ENCODE measurements at places on chromosomes 5 and 9.

DNA sequence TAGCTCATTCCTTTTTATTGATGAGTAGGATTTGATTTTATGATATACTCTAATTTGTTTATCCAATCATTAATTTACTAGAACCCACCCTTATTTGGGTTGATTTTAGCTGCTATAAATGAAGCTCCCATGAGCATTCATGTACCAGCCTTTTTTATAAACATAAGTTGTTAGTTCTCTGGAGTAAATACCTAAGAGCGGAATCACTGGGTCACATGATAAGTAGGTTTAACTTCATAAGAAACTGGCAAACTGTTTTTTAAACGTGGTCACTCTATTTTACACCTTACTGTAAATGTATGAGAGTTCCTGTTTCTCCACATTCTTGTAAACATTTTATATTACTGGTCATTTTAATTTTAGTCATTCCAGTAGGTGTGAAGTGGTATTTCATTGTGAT, 364.6 kb downstream of the NPR3 start:
- no peak for DNase-seq

DNA sequence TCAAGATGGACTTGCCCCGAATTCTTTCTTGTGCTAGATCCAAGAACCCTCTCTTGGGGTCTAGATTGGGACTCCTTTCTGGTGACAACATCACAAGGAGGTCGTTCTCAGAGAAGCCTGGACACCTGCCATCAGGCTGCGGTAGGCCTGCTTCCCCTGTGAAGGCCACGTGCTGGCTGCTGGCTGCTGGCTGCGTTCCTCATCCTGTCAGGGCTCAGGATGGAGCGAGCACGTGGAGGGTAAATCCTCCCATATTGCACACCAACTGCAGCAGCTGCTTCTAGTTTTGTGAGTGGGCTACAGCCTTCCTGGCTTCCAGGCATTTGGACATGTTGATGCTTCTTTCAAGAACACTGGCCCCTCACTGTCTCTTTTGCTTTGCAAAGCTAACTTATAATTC, 95.6 kb downstream of the HSPA4 start:
- no peak for DNase-seq

GRCh38 chr5:43422143-43422542, 10.0 kb upstream of the CCL28 start:
- no peak for DNase-seq

GRCh38 chr9:136044207-136044970, 50.7 kb downstream of the NACC2 start:
- DNase-seq: no peak

- no peak for DNase-seq
Observed at GRCh38 chr5:44225231-44226160, 163.7 kb downstream of the FGF10 start.

GRCh38 chr9:75109210-75109839, 21.0 kb downstream of the OSTF1 start:
- DNase-seq: no peak

GRCh38 chr5:149438711-149439132, 59.6 kb upstream of the IL17B start:
- no peak for DNase-seq

- DNase-seq: no peak
Observed at GRCh38 chr9:137017791-137018497, 10.1 kb downstream of the ABCA2 start.

DNA sequence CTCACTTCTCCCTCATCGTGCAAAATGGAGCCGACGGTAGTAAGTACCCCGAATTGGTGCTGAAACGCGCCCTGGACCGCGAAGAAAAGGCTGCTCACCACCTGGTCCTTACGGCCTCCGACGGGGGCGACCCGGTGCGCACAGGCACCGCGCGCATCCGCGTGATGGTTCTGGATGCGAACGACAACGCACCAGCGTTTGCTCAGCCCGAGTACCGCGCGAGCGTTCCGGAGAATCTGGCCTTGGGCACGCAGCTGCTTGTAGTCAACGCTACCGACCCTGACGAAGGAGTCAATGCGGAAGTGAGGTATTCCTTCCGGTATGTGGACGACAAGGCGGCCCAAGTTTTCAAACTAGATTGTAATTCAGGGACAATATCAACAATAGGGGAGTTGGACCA, 979 bp downstream of the PCDHGA12 start:
- no peak for DNase-seq

DNA sequence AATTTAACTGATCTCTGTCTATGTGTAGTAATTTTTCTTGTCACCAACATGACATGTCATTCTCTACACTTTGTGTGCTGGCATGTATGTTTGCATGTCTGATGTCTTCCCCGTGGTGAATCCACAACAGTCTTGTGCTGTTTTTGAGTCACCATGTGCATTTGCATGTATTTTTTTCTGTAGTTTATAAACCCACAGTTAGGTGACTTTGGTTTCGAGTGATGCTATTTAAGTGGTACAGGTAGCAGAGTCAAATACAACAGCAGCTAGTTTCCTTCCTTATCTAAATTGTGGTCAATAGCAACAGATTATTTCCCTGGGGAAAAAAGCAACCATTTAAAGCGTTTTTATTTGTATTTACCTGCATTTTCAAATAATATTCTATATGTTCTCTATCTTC, 89.9 kb upstream of the FSD1L start:
- no peak for DNase-seq

DNA sequence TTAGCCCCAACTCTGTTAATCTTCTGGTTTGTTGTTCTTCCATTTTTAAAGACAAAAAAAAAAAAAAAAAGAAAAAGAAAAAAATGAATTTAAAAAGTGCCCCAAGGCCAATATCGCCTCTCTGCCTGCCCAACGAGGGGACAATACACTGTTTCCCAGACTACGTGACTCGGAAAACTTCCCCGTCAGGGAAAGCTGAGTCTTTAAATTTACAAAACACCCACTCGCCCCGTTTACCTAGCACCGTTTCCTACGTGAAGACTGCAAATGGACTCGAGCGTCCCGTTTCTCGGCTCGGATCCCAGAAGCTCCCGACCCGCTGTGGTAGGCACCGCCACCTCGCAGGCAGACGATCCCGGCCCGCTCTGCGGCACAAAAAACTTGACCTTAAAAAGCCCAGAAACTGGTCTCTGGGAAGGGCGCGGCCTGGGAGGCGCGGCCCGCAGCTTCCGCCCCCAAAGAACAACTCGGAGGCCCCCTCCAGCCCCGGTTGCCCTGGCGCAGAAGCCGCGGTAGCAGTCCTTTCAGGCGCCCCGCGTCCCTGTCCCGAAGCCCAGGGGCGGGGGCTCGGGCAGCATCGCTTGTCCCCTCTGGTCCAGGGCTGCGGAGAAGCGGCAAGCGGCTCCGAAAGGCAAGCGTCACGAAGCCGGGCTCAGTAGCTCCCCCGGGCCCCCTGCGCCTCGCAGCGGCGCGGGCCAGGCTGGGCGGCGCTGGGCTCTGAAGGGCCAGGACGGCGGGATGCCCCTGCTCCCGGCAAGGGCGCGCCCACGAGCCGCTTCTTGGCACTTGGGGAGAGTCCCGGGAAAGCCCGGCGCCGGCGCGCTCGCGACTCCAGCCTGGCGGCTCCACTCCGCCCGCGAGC, at the start of gene GCNT4:
TSS of gene GCNT4 (minus strand) at position 367 of the 862 bp plus-strand sequence. CDS start 22,521 bp downstream, outside the sequence.
- peak; percentile 47 for DNase-seq

GRCh38 chr5:118919016-118919415, 69.3 kb downstream of the DTWD2 start:
- DNase-seq: no peak

DNA sequence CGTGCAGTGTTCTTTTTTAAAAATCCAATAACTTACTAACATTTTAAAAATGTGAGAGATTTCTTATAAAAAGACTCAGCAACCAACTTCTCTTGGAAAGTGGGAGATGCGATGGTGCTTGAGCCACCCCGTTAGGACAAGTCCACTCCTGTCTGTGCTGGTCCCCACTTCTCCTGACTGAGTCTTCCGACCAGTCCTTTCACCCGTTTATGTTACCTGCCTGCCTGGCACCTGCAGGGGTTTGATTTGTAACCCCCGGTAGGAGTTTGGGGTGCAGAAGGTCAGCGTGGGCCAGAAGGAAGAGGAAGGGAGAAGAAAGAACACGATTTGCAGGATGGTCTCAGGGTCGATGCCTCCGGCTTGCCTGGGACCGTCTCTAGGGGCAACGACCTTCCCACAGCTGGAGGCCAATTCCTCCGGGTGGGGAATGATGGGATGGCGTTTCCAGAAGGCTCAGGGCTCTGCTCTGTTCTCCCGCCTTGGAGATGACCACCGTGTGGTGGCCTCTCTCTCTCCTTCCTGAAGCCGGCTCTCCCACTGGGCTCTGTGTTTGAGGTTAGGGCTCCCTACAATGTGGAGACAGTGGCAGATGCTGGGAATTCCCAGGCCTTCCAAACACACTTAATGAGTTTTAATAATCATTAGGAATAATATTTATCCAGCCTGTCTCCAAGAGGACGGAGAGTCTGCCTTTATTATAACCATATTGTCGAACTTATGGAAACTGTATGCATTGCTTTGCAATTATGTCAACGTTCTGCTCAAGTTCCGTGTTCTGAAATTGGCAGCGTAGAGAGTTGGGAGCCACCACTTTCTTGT, 14.8 kb downstream of the COL27A1 start:
- no peak for DNase-seq

DNA sequence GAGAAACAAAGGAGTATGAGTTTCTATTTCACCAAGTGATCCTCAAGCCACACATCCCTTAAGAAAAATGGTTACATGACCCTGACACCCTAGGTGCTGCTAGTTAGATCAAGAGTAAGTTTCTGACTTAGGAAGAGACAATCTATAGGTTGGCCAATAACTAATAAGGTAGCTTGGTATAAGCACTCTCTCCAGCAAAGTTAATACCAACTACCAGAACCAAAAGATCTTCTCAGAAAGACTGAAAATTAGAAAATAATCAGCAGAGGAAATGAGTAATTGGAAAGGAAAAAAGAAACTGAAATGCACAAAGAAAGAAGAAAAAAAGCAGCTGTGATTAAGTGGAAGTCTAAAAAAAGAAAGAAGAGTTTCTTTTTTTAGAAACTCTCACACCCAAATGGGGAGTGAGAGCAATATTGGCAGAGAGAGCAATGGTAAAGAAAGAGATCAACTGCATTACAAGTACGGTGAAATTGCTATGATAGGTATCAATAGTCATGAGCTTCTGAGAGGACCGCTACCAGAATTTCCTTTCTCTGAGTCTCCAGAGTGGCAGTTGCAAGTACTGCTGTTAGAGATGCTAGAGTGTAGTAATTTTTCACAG, 195.5 kb downstream of the TMEM167A start:
- no peak for DNase-seq

DNA sequence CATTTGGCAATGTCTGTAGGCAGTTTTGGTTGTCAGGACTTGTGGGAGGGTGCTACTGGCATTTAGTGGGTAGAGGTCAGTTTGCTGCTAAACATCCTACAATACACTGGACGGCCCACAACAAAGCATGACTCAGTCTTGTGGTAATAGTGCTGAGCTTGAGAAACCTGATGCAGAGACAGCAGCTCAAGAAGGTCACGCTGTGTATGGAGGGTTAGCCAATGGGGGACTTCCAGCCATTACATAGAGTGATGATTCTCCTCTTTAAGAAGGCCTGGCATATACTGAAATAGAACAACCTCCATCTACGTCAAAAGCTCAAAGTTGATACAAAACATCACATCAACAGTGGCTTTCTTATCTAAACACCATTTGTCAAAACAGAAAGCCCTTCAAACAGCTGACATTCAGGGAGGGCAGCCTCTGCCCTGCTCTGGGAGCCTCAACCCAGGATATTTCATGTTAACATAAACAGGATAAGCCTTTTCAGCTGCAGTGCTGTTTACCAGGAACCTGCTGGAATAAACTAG, 143.0 kb downstream of the GPBP1 start:
- DNase-seq: no peak

DNA sequence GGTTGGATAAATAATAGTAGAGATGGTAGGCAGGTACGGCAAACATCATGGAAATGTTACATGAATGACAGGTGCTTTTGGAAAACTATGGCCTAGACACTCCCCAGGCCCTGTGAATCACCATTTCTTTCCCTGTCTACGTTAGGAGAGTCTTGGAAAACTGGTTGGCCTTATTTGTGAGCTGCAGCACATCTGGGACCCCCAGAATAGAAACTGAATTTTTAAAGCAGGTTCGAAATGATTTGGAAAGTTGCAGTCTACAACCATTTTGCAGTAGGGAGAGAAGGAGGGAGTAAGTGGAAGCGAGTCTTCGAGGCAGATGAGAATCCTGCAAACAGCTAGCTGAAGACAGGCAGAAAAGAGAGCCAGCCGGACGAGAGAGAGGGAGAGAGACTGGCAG, 13.0 kb downstream of the C1QTNF2 start:
- DNase-seq: no peak

GRCh38 chr9:126292736-126293521, 33.7 kb upstream of the MVB12B start:
- no peak for DNase-seq

DNA sequence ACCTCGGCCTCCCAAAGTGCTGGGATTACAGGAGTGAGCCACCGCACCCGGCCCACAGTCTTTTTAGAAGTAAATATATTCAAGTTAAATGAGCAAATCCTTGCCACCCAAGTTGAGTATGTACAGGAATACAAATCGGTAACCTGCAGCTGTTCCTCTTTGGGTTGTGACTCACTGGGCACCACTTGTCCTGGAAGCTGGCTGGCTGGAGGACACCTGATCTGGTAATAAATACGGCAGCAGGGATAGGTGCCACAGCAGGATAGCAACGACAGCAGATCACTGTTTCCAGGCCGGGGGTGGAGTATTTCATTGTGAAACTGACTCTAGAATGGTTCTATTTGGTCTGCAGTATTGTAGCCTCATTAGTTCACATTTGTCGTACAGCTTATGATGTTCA, 35.7 kb upstream of the SLC36A2 start:
- DNase-seq: no peak

- DNase-seq: no peak
Observed at GRCh38 chr9:70534061-70534460, 119.6 kb upstream of the KLF9 start.

DNA sequence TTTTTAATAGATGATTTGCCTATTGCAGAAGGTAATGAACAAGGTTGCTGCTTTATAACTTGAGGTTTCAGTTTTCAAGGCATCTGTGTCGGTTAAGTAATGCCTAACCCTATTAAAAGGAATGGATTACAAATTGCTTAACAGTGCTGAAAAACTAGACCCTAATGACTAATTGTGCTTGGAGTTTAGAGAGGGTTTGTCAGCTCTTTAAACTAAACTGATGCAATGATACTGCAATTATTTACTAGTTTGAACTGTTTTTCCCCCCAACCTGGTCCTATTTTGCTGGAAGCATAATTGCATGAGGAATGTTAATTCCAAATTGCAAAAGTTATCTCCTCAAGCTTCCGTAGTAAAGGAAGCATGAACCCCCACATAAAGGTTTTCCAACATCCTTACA, 39.3 kb upstream of the TLX3 start:
- no peak for DNase-seq

GRCh38 chr5:11174591-11174990, 413.6 kb upstream of the DAP start:
- DNase-seq: no peak

- no peak for DNase-seq
Observed at GRCh38 chr5:160539431-160539830, 117.8 kb downstream of the PTTG1 start.

GRCh38 chr5:50963971-50964745, 297.7 kb downstream of the PARP8 start:
- DNase-seq: no peak

DNA sequence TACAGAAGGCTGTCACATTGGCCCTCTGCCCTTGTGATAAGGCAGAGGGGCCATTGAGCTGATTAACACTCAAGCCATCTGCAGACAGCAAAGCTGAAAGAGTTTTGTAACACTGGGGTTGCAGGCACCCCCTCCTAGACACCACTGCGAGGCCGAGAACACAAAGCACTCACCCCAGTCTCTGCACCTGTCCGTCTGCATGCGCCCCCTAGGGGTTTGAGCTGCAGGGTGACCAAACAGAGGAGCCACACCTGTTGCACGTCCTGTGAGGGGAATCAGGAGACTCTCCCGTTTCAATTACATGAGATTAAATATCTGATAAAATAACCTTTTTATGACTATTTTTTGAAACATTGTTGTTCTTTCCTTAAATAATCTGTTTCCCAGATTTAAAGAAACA, 1180.4 kb downstream of the CDH9 start:
- DNase-seq: no peak

Measured in activated gamma-delta T cell (primary cell).